NCI-H1105 (cell line): ENCODE measurements at places on chromosomes 2 and 18.

GRCh38 chr2:157245846-157246764 lies 11.4 kb upstream of the GALNT5 start:
- no peak for DNase-seq

GRCh38 chr2:393711-394696 lies 106.1 kb upstream of the ALKAL2 start:
- DNase-seq, result no peak

DNA sequence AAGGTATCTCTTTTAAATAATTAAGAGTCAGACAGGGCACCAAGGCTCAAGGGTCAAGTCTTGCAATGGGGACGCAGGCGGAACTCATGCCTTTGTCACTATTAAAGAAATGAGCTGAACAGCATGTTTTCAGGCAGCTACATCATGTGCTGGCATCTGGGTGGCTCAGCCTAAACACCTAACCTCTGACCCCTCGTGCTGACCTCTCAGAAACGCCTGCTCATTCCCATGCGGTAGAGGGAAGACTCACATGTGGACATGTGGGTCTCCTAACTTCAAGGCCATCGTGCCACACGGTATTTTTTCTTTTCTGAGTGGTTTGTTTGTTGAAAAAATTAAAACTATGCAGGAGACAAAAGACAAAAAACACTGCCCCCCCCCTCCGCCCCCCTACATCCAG lies 31.3 kb downstream of the CYP27C1 start:
- no peak for DNase-seq

DNA sequence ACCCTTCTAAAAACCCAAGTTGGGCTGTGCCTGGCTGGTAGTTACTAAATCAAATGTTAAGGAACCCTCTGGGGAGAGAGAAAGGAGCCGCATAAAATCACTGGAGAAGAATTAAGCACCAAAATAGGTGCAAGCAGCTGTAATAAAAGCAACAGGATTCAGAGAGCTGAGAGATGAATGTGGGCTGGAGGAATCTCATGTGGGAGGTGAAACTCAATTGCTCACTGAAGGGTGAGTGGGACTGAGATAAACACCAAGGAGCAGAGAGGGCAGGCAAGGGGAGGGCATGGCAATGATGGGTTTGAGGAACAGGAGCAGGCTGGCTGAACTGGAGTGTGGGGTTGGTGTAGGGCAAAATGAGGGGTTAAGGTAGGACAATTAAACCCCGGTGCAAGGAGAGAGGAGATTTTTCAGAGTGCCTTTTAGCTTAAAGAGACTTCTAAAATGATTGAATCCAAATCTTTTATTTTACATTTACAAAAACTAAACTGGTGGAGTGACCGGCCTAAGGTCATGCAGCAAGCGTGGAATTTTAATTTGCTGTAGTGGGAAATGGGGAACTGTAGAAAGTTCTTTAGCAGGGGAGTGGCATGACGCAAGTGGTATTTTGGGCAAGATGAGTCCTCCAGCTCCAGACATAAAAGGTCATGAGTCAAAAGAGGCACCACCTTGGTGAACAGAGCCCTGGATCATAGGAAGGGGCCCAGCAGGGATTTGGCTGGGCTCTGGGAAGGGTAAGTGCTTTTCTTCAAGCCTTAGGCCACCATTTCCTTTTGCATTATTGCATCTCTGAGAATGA lies 10.5 kb downstream of the PLB1 start:
- no peak for DNase-seq

GRCh38 chr2:771538-771937 lies 94.3 kb upstream of the TMEM18 start:
- no peak for DNase-seq

DNA sequence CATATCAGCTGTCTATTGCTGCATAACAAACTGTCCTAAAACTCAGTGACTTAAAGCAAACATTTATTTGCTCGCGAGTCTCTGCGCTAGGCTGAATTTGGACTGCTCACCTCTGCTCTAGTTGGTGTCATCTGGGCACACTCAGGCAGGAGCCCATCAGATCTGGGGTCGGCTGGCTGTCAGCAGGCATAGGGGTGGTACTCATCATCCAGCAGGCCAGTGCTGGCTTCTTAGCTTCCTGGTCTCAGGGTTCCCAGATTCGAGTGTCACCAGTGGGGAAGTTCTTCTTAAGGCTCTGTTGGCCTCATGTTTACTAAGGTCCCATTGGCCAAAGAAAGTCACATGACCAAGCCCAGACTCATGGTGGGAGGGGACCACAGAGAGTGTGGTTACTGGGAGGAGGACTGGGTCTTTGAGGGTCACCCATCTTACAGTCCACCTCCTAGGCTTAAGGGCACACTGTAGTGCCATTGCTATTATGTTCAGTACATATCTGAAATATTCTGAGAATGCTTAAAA lies 71.6 kb upstream of the ATG16L1 start:
- no peak for DNase-seq

GRCh38 chr2:178846458-178846802 lies 39.2 kb upstream of the TTN start:
- no peak for DNase-seq

DNA sequence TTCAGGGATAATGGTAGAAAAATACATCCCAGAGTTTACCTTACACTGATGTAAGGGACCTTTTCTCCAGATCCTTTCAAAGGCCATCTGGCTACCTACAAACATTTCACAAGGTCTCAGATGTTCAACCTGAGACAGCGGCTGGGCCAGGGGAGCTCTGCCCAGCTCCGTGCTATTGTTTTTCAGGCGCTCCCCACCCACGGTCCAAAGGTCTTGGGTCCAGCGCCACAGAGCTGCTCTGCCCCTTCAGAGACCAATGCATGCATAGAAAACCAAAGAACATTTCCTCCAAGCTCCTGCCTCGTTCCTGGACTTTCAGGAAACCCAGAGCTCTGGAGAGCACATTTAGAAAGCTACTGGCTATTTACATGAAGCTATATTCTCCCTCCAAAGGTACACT lies 40.3 kb downstream of the COPS8 start:
- DNase-seq, result no peak

DNA sequence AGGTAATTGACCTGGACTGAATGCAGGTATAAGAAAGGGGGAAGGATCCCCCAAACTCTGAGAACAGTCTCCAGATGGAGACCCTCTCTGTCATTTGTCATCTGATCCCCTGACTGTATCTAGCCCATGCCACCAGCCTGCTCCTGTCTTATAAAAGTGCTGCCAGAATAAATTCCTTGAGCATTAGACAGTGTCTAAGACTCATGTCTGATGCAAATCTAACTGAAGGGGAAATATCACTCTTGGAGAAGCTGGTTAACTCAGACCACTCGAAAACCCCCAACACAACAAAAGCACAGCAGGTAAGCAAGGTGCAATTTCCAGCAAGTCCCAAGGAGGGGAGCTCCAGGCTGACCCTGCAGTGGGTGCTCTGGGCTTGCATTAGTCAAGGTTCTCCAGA lies 40.9 kb upstream of the KDM3A start:
- DNase-seq, result no peak

DNA sequence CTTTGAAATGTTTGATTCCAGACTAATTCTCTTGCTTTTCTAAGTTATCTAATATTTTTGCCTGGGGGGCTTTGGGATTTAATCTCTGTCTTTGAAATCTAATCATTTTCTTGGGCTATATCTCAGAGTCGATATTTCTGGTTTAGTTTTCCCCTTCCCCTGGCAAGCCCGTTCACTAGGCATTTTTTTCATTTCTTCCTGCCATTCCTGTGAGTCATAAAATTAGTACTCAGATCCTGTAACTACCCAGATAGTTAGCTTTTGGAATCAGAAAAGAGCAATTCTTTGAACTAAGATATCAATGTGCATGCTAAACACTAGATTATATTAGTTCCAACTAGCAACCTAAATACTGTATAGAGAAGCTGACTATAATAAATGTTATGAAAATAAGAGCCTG lies 29.4 kb upstream of the RNF149 start:
- no peak for DNase-seq

- DNase-seq, result no peak
Observed at GRCh38 chr2:6224267-6224666, 532.1 kb downstream of the SOX11 start.
